ENCODE measurements at places on chromosomes 1 and 21.

- H3K27me3 ChIP-seq = no peaks in the 10 kb centered on the region
- no peak for DNase-seq
- no peaks in the 10 kb centered on the region for H3K4me1 ChIP-seq
Measured at GRCh38 chr1:183218027-183218618, 32.1 kb downstream of the LAMC2 start.

- no peak overlapping the region for H3K4me3 ChIP-seq
- DNase-seq = no peak
- peaks cover 87% of the 10 kb centered on the region for H3K36me3 ChIP-seq
- H3K27ac ChIP-seq = no peak overlapping the region
- H3K4me1 ChIP-seq = no peaks in the 10 kb centered on the region
Measured at GRCh38 chr1:247146671-247147070, 25.1 kb downstream of the ZNF124 start.

- H3K4me1 ChIP-seq = peaks cover 30% of the 10 kb centered on the region
- no peak overlapping the region for H3K27ac ChIP-seq
- no peaks in the 10 kb centered on the region for H3K36me3 ChIP-seq
- no peak for DNase-seq
- H3K27me3 ChIP-seq = no peaks in the 10 kb centered on the region
- H3K4me3 ChIP-seq = no peak overlapping the region
Measured at GRCh38 chr1:99656701-99657100, 10.8 kb downstream of the PALMD start.

DNA sequence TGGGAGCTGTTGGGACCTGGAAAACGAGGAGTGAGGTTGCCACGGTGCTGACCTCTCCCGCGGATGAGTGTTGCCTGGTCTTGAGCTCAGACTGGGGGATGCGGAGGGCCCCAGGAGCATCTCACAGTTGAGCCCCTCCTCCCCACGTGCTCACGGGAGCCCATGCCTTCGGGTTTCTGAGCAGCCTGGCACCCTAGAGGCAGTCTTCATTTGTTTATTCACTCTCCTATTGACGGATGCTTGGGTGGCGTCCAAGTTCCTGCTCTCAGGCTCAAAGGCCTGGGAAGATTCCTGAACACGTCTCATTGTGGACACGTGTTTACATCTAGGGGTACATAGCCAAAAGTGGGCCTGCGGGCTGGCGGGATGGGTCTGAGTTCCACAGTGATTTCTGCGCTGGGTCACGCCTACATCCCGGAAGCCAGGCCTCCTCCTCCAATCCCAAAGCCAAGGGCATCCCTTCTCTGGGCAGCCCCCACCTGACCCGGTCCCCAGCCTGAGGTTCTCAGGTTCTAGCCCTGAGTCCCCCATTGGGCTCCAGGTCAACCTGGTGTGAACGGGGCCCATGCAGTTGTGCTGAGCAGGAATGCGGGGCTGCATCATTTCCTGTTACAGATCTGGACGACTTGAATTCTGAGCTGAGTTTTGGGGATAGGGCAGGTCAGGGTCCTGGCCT, 14.7 kb downstream of the WNT3A start:
- no peaks in the 10 kb centered on the region for H3K4me1 ChIP-seq
- no peaks in the 10 kb centered on the region for H3K36me3 ChIP-seq
- H3K4me3 ChIP-seq = no peak overlapping the region

DNA sequence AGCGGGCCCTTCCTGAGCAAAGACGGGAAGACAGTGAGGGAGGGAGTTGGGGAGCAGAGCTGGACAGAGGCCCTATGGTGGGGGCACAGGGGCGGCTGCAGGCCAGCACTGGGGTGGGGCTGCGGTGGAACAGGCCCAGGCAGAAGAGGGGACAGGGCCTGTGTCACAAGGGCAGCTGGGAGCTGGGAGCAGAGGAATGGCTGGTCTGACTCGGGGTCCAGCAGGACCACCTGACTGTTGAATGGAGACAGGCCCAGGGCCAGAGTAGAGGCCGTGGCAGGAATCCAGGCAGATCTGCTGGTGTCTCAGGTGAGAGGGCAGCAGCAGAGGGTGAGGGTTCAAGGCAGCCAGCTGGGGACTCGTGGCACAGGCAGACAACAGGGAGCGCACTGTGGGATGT, 25.3 kb downstream of the CTNNBIP1 start:
- H3K4me3 ChIP-seq = no peak overlapping the region
- no peaks in the 10 kb centered on the region for H3K27me3 ChIP-seq
- H3K36me3 ChIP-seq = peaks cover 6% of the 10 kb centered on the region

DNA sequence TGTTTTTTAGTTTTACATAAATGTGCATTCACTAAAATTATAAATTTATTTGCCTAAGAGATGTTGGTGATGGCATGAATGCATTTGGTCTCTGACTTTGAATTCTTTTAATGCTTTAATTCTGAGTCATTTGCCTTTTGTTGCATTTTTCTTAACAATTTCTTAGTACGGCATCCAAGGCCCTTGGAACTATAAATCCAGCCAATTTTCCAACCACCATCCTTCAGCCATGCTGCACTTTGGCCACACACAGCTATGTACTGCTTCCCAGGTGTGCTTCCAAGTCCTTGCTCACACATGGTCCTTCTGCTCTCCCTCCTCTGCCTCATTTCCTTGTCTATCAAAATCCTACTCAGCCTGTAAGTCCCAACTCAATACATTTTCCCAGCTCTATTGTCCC, 161.0 kb downstream of the DHRS3 start:
- H3K4me1 ChIP-seq = peaks cover 61% of the 10 kb centered on the region
- DNase-seq = peak; percentile 86
- no peaks in the 10 kb centered on the region for H3K27me3 ChIP-seq
- peak overlapping the region; percentile 32 for H3K27ac ChIP-seq

DNA sequence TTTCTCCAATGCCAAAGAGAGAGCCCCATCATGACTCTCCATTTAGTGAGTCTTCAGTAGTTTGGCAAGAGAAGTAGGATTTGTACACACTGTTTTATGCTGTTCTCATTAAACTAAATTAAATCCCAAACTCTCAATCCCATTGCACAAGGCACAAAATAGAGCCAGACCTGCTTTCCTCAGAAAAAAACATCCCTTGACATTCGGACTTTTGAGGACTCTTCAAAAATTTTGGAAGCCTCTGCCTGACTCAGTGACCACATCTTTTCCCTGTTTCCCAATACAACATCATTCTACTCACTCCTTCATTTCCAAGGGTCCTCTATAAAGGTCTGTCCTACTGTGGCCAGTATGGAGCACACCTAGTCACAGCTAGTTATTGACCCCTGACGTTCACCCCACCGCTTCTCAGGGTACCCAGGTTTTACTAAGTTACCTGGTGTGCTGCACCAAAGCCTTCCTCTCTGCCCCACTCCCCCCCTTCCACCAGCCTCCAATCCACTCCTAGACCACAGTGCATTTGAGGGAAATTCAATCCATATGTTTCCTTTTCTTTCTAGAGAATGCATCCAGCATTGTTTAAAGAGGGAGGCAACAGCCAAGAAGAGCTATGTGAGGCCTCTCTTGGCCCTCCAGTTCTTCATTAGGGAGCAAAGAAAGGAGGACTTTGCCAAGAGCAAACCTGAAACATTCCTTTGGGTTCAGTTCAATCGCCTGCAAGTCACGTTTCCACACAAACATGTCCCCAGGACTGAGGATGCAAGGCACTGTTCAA, 428.7 kb downstream of the PLPP3 start:
- no peaks in the 10 kb centered on the region for H3K36me3 ChIP-seq
- no peaks in the 10 kb centered on the region for H3K4me1 ChIP-seq
- H3K4me3 ChIP-seq = no peak overlapping the region
- H3K27ac ChIP-seq = no peak overlapping the region
- no peak for DNase-seq

DNA sequence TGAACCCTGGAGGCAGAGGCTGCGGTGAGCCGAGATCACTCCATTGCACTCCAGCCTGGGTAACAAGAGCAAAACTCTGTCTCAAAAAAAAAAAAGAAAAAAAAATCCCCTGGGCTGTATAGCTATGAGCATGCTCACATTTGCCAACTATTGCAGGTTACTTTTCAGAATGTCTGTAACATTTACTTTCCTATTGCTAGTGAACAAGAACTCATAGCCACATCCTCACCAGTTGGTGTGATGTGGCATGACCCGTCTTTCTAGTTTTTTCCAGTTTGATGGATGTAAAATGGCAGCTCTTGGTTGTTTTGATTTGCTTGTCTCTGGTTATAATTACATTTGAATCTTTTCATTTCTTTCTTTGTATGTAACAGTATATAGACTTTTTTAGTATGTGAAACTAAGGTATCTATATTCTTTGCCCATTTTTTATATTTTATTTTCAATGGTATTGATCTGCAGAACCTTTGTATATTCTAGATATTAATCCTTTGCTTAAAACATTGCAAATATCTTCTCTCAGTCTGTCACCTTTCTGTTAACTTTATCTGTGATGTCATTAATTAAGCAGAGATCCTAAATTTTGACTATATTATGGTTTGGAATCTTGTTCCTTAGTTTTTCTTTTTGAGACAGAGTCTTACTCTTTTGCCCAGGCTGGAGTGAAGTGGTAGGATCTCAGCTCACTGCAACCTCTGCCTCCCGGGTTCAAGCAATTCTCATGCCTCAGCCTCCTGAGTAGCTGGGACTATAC, 11.6 kb downstream of the MED18 start:
- DNase-seq = peak; percentile 50
- peaks cover 14% of the 10 kb centered on the region for H3K4me1 ChIP-seq
- H3K36me3 ChIP-seq = no peaks in the 10 kb centered on the region
- H3K27ac ChIP-seq = no peak overlapping the region
- no peaks in the 10 kb centered on the region for H3K27me3 ChIP-seq

GRCh38 chr1:53337499-53337898, 9.6 kb upstream of the LRP8 start:
- no peaks in the 10 kb centered on the region for H3K36me3 ChIP-seq
- no peak for DNase-seq
- no peak overlapping the region for H3K4me3 ChIP-seq
- H3K4me1 ChIP-seq = no peaks in the 10 kb centered on the region

DNA sequence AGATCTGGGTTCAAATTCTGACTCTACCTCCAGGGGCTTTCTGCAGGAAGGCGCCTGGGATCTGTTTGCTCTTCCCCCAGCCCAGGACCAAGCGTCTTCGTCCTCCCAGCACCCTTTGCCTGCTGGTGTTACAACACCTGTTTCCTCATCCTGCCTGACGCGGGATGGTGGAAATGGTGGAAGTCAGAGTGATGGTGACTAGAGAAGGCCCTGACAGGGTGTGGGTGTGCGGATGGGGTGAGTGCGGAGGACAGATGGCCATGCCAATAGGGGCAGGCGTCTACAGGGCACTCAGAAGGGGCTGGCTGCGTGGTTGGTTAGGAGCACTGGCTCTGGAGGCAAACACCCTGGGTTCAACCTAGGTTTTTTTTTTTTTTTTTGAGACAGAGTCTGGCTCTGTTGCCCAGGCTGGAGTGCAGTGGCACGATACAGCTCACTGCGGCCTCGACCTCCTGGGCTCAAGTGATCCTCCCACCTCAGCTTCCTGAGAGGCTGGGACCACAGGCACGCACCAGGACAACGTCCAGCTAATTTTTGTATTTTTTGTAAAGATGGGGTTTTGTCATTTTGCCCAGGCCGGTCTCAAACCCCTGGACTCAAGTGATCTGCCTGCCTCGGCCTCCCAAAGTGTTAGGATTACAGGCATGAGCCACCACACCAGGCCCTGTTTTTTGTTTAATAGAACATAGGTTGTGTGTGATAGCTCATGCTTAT, 1.5 kb downstream of the THEMIS2 start:
- no peak for DNase-seq
- H3K4me3 ChIP-seq = no peak overlapping the region
- no peak overlapping the region for H3K27ac ChIP-seq
- H3K27me3 ChIP-seq = no peaks in the 10 kb centered on the region
- H3K36me3 ChIP-seq = no peaks in the 10 kb centered on the region

GRCh38 chr1:115076384-115076915, 12.9 kb downstream of the TSPAN2 start:
- H3K4me1 ChIP-seq = no peaks in the 10 kb centered on the region
- H3K4me3 ChIP-seq = no peak overlapping the region
- DNase-seq = no peak
- no peaks in the 10 kb centered on the region for H3K36me3 ChIP-seq

- H3K36me3 ChIP-seq = no peaks in the 10 kb centered on the region
- no peaks in the 10 kb centered on the region for H3K27me3 ChIP-seq
- H3K4me3 ChIP-seq = no peak overlapping the region
- DNase-seq = peak; percentile 78
- H3K4me1 ChIP-seq = peaks cover 13% of the 10 kb centered on the region
- peak overlapping the region; percentile 22 for H3K27ac ChIP-seq
Measured at GRCh38 chr1:227174164-227174563, 144.1 kb downstream of the CDC42BPA start.

- no peak overlapping the region for H3K4me3 ChIP-seq
- no peaks in the 10 kb centered on the region for H3K4me1 ChIP-seq
- DNase-seq = no peak
- H3K36me3 ChIP-seq = no peaks in the 10 kb centered on the region
- no peaks in the 10 kb centered on the region for H3K27me3 ChIP-seq
Measured at GRCh38 chr1:41449326-41449921, 35.1 kb downstream of the EDN2 start.

GRCh38 chr21:45655124-45655523, 11.6 kb downstream of the PCBP3 start:
- H3K27ac ChIP-seq = no peak overlapping the region
- H3K36me3 ChIP-seq = no peaks in the 10 kb centered on the region
- no peaks in the 10 kb centered on the region for H3K27me3 ChIP-seq
- no peaks in the 10 kb centered on the region for H3K4me1 ChIP-seq
- peak; percentile 55 for DNase-seq
- no peak overlapping the region for H3K4me3 ChIP-seq

DNA sequence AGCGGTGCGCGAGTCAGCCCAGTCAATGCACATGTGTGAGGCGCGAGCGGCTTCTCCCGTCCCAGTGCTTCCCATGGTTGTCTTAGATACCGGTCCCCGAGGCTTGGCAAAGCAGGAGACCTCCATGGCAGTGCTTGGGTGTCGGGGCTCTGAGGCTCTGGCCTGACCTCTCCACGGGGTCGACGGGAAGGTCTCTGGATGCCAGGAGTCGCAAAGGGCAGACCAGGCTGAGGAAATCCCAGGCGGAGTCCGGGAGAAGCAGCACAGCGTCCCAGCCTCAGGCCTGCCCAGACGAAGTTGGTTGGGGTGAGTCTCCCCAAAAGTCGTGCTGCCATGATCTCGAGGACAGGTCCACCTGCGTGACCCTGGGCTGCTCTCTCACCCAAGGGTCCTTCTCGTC, 3881.6 kb downstream of the SRGAP2C start:
- H3K4me3 ChIP-seq = no peak overlapping the region
- no peak for DNase-seq
- H3K27ac ChIP-seq = no peak overlapping the region
- no peaks in the 10 kb centered on the region for H3K4me1 ChIP-seq

GRCh38 chr21:44267655-44268142, 6.0 kb upstream of the DNMT3L start:
- peak; percentile 6 for DNase-seq
- H3K36me3 ChIP-seq = no peaks in the 10 kb centered on the region
- no peak overlapping the region for H3K27ac ChIP-seq
- H3K27me3 ChIP-seq = no peaks in the 10 kb centered on the region

GRCh38 chr1:23628951-23629387, 62.6 kb upstream of the RPL11 start:
- H3K27ac ChIP-seq = no peak overlapping the region
- H3K4me1 ChIP-seq = no peaks in the 10 kb centered on the region
- no peaks in the 10 kb centered on the region for H3K27me3 ChIP-seq
- H3K4me3 ChIP-seq = no peak overlapping the region
- DNase-seq = no peak

GRCh38 chr1:167157114-167157513, 63.2 kb downstream of the STYXL2 start:
- H3K36me3 ChIP-seq = no peaks in the 10 kb centered on the region
- H3K4me1 ChIP-seq = peaks cover 23% of the 10 kb centered on the region
- no peaks in the 10 kb centered on the region for H3K27me3 ChIP-seq
- peak; percentile 45 for DNase-seq
- H3K4me3 ChIP-seq = no peak overlapping the region

GRCh38 chr21:20998886-20999285, 677 bp downstream of the NCAM2 start:
- DNase-seq = no peak
- H3K27me3 ChIP-seq = peaks cover 5% of the 10 kb centered on the region
- no peaks in the 10 kb centered on the region for H3K36me3 ChIP-seq
- H3K27ac ChIP-seq = no peak overlapping the region
- H3K4me1 ChIP-seq = no peaks in the 10 kb centered on the region
